ENCODE measurements at places on chromosomes 13 and 19. TPM values are rescaled to one million over a fixed set of nuclear protein-coding genes. Genes with fewer than 3 reads are reported as not detected.

Gene TMEM255B
- 2.6 TPM for total RNA-seq

Gene ATXN8OS
- total RNA-seq: not detected

Gene APOE
- 93.9 TPM for total RNA-seq

Gene CYP2S1
- 1.6 TPM for total RNA-seq

Gene NDUFA13
- 169 TPM for total RNA-seq

Gene KLK3
- total RNA-seq: not detected

Gene MEIS3
- 9.4 TPM for total RNA-seq

Gene ZNF613
- 5.2 TPM for total RNA-seq

Gene TYROBP
- 9.9 TPM for total RNA-seq

Gene TTC9B
- total RNA-seq: not detected

Gene FGF21
- total RNA-seq: not detected

Gene PGLYRP1
- total RNA-seq: 2.1 TPM

Gene ADM5
- 1.0 TPM for total RNA-seq

Gene OVOL3
- total RNA-seq: not detected

Gene ARL11
- total RNA-seq: under 0.01 TPM

Gene EFNB2
- total RNA-seq: 14.6 TPM

Gene PBX4
- 1.6 TPM for total RNA-seq

Gene IGSF23
- total RNA-seq: not detected

Gene RYR1
- total RNA-seq: 243 TPM

Gene ZNF491
- 7.8 TPM for total RNA-seq

Gene S1PR5
- total RNA-seq: 1.6 TPM

Gene SIGLECL1
- total RNA-seq: not detected

Gene TIMM13
- 29.7 TPM for total RNA-seq

Gene PLPPR3
- total RNA-seq: 0.52 TPM

Gene ANGPTL8
- 3.1 TPM for total RNA-seq

Gene TMEM272
- total RNA-seq: not detected

Gene NEK5
- total RNA-seq: 1.0 TPM

Gene ATP11A
- total RNA-seq: 11.5 TPM

Gene VSTM1
- not detected for total RNA-seq

Gene DCUN1D2
- 7.8 TPM for total RNA-seq

Gene KLF1
- 2.1 TPM for total RNA-seq

Gene ZNF331
- total RNA-seq: 6.3 TPM

Gene C1QTNF9
- total RNA-seq: 2.6 TPM

Gene ELANE
- total RNA-seq: 0.52 TPM

Gene KLK6
- not detected for total RNA-seq

Gene LILRB5
- 2.6 TPM for total RNA-seq

Gene ACP7
- total RNA-seq: not detected

Gene GAPDHS
- total RNA-seq: not detected

Gene NCR1
- total RNA-seq: not detected

Gene ISOC2
- 25.1 TPM for total RNA-seq

Gene NXNL1
- not detected for total RNA-seq

Gene KRI1
- 5.2 TPM for total RNA-seq

Gene KCNRG
- total RNA-seq: 2.1 TPM

Gene TNFAIP8L1
- 5.7 TPM for total RNA-seq

Gene ZNF723
- total RNA-seq: not detected

Gene ATP7B
- 6.3 TPM for total RNA-seq

Gene ZNF443
- total RNA-seq: 4.7 TPM

Gene ELSPBP1
- total RNA-seq: not detected

Gene NECTIN2
- 31.8 TPM for total RNA-seq

Gene PEG3
- total RNA-seq: 126 TPM

Gene ZNF793
- total RNA-seq: 6.3 TPM

Gene ANO8
- total RNA-seq: 1.6 TPM

Gene CLPTM1
- 40.7 TPM for total RNA-seq

Gene ZSWIM9
- total RNA-seq: 1.6 TPM

Gene CERS1
- 17.7 TPM for total RNA-seq

Gene NPHS1
- under 0.01 TPM for total RNA-seq

Data from skeletal muscle tissue (tissue), 5 donors.